Brain (organoid and tissue), 16 donors: ENCODE measurements at places on chromosomes 3 and 15.

DNA sequence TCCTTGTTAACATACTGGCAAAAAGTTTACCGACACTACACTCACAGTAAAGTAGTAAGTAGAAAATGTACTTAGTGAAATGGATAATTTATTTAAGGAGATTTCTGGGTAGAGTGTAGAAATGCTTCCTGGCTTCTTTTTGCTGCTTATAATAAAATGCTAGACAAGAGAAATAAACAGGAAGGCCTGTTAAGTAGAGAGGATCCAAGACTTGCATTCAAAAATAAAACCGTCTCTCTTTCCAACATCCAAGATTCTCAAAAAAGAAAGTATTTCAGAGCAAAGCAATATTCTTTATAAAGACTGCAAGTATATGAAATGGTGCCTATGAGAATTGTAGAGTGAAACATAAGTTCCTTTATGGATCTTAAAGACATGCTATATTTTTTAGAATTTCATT lies 77.0 kb upstream of the CNTN6 start:
- DNase-seq, result peak; percentile 90

DNA sequence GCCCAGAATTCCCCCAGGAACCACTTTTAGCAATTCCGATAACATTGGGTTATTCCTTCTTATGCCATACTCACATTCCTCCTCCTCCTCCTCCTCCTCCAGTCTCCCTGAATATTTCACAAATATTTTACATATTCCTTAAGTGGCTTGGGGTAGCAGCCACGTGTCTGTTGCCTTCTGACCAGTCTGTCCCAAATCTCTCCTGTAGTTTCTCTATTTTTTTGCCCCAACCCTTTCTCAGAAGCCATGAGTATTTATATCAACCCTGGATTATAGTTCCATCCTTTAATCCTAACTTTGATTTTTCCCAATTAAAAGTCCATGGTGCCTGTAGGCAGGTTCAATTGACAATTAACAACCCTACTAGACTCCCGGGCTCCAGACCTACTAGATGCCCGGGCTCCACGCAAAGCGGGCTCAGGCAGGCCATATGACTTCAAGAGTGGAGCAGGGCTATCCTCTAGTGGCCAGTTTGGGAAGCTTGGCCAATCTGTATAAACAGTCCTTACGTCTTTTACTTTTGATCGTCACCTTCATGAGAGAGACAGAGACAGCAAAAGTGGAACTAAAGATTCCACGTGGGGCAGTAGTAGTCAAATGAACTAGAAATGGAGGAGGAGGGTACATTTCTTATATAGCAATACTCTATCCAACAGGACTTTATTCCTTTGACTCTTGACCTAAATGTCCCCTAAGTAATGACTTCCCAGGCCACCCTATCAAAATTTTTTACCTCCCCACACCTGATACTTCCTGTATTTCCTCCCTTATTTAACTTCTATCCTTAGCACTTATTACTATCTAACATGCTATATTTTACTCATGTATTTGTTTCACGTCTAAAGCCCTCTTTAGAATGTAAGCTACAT lies 69.7 kb downstream of the USF3 start:
- DNase-seq, result peak; percentile 56

DNA sequence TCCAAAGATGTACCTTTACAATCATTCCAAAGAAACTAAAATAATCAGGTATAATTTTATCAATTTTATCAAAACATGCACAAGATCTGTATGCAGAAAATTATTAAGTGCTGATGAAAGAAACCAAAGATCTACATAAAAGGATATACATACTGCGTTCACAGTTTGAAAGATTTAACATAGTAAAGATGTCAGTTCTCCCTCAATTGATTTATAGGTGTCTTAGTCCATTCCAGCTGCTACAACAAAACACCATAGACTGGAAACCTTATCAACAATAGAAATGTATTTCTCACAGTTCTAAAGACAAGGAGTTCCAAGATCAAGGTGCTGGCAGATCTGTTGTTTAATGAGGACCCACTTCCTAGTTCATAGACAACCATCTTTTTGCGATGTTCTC lies 189.0 kb upstream of the CCDC54 start:
- no peak for DNase-seq

DNA sequence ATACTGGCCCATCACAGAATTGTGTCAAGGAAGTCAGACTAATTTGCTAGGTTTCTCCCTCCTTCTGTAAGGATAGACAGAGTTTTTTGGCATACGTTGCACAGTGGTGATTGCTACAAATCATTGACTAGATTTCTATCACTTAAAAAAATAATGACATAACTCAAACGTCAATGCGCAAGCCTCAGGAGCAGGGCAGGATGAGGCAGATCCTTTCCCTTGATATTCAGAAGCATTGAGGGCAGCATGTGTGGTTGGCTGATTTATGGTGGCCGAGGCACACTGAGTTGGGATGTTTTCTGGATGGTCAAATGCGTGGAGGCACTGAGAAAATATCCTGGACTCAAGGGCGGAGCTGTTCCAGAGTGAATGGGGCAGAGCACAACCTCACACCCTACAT lies 14.4 kb downstream of the THSD4 start:
- DNase-seq, result no peak

DNA sequence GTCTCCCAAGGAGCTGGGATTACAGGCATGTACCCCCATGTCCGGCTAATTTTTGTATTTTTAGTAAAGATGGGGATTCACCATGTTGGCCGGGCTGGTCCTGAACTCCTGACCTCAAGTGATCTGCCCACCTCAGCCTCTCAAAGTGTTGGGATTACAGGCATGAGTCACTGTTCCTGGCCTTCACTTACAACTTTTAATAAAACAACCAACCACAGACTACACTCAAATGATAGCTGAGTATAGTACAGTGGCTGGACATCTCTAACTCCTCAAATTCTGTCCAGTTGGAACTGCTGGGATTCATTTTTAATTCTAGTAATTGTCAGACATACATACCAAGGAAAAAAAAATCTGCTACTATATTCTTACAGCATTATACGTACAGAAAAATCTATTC lies 71.0 kb downstream of the PBRM1 start:
- no peak for DNase-seq

GRCh38 chr3:9137676-9138075 lies 111.8 kb downstream of the SRGAP3 start:
- DNase-seq, result peak; percentile 76

DNA sequence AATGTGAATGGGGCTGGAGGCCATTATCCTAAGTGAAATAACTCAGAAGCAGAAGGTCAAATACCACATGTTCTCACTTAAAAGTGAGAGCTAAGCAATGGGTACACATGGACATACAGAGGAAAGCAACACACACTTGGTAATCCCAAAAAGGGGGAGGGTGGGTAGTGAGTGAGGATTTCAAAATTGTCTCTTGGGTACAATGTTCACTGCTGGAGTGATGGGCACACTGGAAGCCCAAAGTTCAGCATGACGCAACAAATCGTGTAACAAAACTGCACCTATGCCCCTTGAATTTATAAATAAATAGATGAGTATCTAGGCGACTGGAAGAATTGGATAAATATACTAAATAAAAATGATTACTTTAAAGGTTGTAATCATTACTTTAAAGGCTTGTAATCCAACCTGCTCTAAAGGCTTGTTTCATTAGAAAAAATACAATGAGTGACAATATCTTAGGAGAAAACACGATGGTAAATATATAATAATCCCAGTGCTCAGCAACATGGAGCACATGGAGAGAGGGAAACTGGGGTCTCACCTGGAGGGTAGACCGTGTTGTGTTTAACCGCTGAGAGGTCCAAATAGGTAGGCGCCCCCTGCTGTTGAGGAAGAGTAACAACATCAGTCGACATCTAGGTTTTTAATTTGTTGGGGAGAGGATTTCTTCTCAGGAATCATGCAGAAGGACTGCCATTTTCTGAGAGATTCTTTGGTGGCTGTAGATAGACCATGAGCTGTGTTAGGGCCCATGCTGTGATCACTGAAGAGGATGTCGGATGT lies 78.5 kb upstream of the ROBO1 start:
- no peak for DNase-seq
